ENCODE measurements at places on chromosomes 7 and 10.

DNA sequence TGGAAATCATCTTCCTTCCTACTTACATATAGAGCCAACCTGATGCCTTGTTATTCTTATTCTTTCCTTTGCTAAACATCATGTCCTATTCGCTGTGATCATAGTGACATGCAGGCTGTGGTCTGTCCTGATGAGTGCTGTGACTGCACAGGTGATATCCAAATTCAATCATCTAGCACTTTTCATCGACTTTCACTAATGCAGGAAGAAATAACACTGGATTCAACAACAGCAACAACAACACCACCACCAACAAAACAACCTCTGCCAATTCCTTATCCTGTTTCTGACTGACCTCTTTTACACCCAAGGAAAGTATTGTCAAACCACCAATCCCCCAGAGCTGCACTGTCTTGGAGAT, 203.2 kb upstream of the PHYHIPL start:
- DNase-seq, result no peak

DNA sequence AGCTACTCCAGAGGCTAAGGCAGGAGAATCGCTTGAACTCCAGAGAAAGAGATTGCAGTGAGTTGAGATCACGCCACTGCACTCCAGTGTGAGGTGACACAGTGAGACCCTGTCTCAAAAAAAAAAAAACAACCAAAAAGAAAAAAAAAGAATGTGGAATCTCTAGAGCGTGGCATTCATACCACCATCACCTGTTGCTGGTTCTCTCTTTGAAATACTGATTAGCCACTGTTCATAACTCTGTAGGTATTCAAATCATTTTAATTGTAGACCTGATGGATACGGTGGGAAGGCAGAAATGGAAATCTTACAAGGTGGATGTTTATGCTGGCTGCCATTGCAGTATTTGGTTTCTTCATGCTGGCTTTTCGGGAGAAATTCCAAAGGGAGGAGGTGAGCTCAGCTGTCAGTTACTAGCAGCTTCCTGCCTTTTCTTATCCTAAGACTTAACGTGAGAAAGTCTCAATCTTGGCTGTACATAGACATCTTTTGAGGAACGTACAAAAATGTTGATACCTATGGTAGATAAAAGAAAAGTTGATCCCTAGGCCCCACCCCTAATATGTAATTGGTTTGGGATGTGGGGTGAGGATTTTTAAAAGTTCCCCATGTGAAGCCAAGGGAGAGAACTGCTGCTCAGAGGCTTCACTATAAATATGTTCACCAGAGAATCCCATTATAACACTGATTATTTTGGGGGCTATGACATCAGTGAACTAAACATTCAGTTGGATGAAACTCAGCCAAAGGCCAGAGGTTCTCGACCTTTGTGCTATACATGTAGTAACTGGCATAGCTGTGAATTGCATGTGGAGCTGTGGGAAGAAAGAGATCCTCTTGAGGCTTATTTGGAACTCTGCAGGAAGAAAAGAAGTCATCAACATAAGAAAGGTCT, 26.9 kb upstream of the MKLN1 start:
- peak; percentile 8 for DNase-seq

GRCh38 chr7:53697913-53698312, 662.5 kb downstream of the POM121L12 start:
- no peak for DNase-seq

DNA sequence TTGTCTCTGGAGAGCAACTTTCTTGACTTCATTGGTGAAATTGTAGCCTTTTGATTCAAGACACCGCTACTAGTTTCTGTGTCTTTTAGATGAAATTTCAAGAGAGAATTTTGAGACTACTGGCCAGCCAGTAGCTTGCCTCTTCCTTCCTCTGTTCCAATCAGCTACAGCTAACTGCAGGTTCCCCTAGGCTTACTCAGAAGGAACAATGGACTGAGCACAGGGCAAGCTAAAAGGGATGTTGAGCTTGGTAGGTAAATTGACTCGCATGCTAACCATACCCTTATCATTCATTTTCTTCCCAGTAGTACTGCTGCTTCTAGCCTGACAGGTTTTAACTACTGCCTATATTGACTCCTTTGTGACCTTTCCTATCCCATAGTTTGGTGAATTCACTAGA, 81.1 kb downstream of the RUNDC3B start:
- DNase-seq, result no peak

GRCh38 chr7:127390186-127390816, 2.2 kb downstream of the ZNF800 start:
- DNase-seq, result no peak

- no peak for DNase-seq
Observed at GRCh38 chr7:28812616-28813015, 145.5 kb downstream of the TRIL start.

DNA sequence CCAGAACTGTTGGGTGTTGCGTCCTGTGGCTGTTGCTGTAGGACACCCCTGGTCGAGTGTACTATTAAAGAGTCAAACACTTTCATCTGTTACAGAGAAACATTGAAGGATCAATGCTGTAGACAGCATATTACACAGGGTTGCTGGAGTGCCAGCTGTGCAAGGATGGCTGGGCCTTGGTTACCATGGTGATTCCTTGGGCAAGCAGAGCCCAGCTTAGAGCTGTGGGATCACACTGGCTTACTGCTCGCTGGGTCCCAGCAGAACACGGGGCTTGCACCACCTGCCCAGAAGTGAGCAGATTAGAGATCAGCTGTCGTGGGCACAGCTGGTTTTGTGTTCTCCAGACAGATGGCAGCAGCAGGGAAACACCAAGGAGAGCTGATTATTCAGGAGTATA, 76.0 kb downstream of the GPR141 start:
- DNase-seq, result no peak

GRCh38 chr10:8085251-8085650, 30.8 kb downstream of the GATA3 start:
- DNase-seq, result peak; percentile 17

DNA sequence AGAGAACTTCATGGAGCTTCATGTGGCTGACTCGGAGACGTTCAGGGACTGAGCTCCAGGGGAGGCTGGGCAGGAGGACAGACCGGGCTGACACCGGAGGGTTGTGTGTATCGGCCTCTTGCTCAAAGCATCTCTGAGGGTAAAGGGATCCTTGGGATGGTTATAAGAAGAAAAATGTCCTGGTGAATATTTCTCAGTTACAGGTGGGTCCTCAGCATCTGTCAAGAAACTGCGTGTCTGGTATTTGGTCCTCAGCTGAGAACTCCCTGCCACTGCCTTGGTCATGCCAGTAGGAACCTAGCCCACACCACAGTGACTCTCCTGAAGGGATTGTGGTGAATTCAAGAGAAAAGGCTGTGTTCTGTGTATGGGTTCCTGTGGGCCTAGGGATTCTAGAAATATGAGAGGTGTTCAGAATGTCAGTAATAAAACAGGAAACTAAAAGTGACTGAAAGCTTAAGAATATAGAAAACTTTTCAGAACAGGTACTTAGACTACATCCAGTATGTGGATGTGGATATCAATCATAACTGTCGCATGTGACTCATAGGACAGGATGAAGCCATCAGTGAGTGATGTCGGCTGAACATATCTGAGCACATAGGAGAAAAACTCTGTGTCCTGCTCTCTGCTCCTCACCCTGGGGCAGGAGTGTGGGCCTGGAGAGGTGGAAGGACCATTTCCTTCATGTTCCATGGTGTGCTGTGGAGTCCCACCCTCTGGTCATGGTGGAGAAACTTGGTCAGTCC, 28.4 kb downstream of the MBL2 start:
- DNase-seq, result no peak

- DNase-seq, result no peak
Observed at GRCh38 chr10:133456041-133456951, 2.6 kb downstream of the SCART1 start.

- no peak for DNase-seq
Observed at GRCh38 chr7:154646126-154647013, 356.6 kb downstream of the PAXIP1 start.

DNA sequence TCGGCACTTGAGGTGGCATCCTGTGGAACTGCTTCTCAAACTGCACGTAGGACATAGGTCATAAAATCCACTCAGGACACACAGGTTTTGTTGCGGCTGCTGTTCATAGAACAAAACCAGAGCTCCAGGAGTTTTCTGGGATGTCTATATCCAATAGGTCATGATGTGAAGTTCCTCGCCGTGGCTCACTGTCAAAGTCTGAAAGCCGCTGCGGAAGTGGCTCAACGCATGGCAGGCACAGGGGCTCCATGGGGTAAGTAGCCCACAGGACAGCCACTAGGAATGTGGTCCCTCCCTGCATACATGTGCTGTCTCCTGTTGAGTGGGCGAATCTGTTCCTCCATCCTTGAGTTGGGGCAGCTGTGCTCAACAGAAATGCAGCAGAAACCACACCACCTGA, 72.2 kb downstream of the PRKAG2 start:
- DNase-seq, result no peak

DNA sequence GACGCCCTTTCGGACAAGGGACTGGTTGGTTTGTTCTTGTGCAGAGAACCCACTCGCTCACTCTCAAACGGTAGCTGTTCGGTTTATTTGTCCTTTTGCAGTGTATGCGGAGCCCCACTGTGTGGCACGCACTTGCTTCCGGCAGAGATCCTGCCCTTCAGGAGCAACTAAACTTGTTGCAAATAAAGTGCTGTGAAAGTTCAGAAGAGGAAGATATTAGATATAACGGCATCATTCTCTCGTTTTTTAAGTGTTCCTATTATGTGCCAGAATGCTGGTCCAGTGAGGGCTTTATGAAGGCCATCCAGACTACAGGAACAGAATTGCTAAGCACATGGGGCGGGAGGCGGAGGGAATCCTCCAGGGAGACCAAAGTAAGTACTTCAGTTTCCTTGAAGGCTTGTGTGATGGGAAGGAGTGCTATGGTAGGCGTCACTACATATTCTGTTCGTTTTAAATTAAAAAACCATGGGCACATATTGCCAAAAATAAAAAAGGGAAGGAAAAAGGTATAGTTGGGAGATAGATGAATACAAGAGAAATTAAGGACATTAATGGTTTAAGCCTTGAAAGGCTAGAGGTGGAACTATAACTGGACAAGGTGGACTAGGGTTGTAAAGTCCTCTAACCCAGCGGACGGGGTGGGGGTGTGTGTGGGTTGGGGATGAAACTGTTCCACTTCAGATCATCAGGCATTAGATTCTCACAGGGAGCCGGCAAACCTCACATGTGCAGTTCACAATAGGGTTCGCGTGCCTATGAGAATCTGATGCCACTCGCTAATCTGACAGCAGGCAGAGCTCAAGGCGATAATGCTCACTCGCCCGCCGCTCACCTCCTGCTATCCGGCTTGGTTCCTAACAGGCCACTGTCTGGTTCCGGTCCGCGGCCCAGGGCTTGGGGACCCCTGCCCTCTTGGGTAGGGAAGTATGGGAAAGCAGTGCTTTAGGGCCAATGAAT, 704 bp upstream of the ERLIN1 start:
- DNase-seq, result peak; percentile 18

DNA sequence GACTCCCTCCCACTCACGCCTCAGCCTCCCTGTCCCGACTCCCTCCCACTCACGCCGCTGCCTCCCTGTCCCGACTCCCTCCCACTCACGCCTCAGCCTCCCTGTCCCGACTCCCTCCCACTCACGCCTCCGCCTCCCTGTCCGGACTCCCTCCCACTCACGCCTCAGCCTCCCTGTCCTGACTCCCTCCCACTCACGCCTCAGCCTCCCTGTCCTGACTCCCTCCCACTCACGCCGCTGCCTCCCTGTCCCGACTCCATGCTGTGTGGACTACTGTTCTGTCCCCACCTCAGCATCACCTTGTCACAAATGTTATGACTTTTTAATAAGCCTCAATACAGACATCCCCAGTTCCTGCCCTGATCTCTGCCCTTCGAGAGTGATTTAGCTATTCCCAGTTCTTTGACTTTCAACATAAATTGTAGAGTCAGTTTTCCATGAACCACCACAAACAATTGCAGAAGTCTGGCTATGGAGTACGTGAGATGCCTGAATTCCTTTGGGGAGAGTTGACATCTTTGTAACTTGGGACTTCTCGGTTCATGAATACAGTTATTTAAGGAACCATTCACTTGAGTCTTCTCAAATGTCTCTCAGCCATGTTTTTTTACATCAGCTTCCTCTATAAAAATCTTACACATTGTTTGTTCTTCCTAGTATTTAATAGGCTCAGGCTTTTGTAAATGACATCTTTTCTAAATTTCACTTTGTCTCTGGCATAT, 71.9 kb downstream of the FOXL3 start:
- DNase-seq, result no peak

GRCh38 chr10:128102480-128103228, 23.6 kb downstream of the MKI67 start:
- no peak for DNase-seq

DNA sequence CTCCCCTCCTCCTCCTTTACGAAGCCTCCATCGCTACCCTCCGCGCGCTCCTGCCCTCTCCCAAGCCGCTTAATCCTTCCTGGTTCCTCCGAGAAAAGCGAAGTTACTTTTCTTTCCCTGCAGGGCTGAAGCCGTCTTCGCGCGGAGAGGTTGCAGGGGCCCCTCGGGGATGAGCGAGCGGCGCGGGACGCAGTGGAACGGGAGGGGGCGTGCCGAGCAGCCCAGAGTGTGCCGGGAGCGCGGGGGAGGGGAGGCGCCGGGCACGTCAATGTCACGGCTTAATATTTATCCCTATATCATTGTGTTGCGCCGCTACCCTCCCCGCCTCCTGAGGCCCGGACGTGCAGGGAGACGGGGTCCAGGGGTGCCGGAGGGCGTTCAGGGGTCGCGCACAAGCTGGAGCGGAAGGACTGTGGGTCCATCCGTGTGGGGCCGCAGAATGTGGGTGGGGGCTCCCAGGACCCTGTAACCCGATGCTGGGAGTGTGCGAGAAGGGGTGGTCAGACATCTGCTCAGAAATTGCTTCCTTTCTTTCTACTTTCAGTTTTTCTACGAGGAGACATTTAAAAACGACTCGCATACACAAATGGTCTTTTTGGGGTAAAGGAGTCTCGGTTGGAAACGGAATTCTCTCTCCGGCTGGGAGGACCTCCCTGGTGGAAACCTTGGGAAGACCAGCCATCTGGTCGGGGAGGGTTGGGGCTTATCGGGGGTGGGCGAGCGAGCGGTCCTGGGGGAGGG, 2.4 kb downstream of the CDK6 start:
- peak; percentile 77 for DNase-seq

DNA sequence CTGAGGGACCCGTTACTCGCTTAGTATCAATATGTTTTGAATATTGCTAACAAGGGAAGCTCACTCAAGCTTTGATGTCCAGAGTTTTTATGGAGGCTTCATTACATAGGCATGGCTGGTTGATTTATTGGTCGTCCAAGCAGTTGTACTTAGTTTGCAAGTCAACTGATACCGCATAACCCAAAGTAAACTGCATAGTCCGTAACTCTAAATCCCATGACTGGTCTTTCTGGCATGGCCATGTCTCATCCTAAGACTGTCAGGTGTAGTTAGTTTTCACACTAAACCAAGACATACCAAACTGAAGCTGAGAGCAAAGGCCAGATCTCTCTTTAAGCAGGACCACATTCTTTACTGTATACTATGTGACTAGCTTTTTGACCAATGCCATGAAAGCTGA, 397.9 kb downstream of the TFEC start:
- DNase-seq, result no peak

DNA sequence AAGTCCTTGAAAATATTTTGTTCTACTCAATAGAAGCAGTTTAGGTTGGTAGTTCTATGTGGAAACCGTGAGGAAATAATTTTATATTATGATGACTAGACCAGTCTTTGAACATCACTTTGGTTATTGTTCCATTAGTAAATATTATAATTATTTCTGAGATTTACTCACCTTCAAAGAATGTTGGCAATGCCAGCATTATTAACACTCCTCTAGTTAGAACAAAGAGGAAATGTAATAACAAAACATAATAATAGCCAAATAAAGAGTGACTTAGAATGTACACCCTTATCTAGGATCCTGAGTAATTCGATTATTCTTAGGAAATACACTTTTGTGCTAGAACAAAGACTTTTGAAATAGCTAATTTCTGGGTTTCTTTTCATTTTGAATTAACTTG, 121.1 kb downstream of the CFTR start:
- DNase-seq, result no peak

Data from suppressor macrophage treated with lipopolysaccharide for 1 hour (primary cell).